ENCODE measurements at places on chromosomes 11 and 22. TPM values are rescaled to one million over a fixed set of nuclear protein-coding genes. Genes with fewer than 3 reads are reported as not detected.

Gene GAL
- polyA plus RNA-seq, result 0.39 TPM

Gene OR5A1
- polyA plus RNA-seq, result 0.01 TPM

Gene RAG1
- polyA plus RNA-seq, result 2.8 TPM

Gene MYOD1
- polyA plus RNA-seq, result not detected

Gene SLC7A4
- polyA plus RNA-seq, result 0.91 TPM

Gene KLHL35
- 0.46 TPM for polyA plus RNA-seq

Gene GLB1L3
- 1.4 TPM for polyA plus RNA-seq

Gene CARD18
- polyA plus RNA-seq, result not detected

Gene C11orf21
- 0.67 TPM for polyA plus RNA-seq

Gene INPP5J
- polyA plus RNA-seq, result 5.4 TPM

Gene GSTP1
- 758 TPM for polyA plus RNA-seq

Gene NEU3
- polyA plus RNA-seq, result 10.3 TPM

Gene PATE4
- polyA plus RNA-seq, result 0.08 TPM

Gene STX3
- 51.4 TPM for polyA plus RNA-seq

Gene C1QTNF4
- polyA plus RNA-seq, result 6.1 TPM

Gene CHRNA10
- 1.6 TPM for polyA plus RNA-seq
